ENCODE measurements at places on chromosomes 6 and 20.

DNA sequence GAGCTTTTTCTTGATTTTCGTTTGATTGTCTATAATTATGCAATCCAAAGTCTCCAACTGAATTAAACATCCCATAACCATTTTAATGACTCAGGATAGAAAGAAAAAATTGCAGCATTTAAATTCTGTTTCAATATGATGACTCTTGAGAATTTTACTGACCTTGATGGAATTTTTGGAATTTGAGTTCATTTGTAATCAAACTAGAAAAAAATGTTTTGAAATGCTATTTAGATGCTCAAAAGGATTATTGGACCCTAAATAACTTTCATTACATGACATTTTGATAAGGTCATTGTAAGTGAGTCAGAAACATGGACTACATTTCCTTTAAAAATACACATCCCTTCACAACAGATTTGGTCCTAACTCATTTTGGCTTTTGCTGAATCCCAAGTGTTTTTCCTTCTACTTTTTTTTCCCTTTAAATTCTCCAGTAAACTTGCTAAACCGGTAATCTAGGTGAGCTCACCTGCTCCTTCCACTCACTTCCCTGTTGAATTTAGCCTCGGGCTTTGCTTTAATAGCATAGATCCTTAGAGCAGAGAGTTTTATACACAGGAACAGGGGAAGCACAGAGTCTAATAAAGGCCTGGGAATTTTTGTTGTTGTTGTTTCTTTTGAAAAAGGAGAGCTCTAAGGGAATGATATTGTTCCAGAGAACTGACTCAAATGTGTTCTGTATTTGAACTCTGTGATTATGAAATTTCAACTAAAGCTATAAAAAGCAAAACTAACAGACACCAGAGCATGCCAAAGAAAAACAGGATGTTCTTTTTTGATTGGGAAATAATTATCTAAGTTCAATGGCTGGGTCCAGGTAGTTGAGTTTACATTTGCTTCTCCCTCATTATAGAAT, 1088.2 kb upstream of the CITED2 start:
- DNase-seq = peak; percentile 91

DNA sequence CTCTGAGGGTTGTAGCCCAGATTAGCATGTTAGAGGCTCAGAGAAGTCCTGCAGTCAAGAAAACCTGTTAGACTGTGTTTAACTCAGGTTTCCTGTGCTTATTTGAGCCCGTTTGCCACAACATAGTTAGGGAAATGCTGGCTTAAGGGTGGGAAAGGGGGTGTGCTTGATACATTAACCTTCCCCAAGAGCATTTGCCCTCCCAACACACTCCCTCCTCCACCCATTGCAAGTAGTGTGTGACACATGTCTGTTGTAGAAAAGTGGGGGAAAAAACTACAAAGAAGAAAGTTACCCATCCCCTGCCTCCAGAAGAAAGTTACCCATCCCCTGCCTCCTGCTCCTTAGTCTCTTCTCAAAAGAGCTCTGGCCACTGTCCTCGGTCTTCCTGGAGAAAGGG, 36.8 kb upstream of the MRPS18A start:
- DNase-seq = no peak

- DNase-seq = peak; percentile 11
Measured at GRCh38 chr6:22783931-22784330, 214.6 kb downstream of the HDGFL1 start.

- DNase-seq = no peak
Measured at GRCh38 chr6:142712231-142712630, 232.7 kb downstream of the HIVEP2 start.

GRCh38 chr6:127185437-127185995, 67.0 kb downstream of the RSPO3 start:
- no peak for DNase-seq
